ENCODE measurements at places on chromosomes 6 and 20. TPM values are rescaled to one million over a fixed set of nuclear protein-coding genes. Genes with fewer than 3 reads are reported as not detected.

The MAS1 gene
- under 0.01 TPM for total RNA-seq

The OR2J3 gene
- total RNA-seq, result not detected

The LGSN gene
- total RNA-seq, result under 0.01 TPM

The OSER1 gene
- total RNA-seq, result 49.7 TPM

The SGK2 gene
- 0.28 TPM for total RNA-seq

The HS3ST5 gene
- not detected for total RNA-seq

The EPHA7 gene
- 1.3 TPM for total RNA-seq

The CLVS2 gene
- not detected for total RNA-seq

The TMEM217 gene
- total RNA-seq, result 2.5 TPM

The TMEM151B gene
- not detected for total RNA-seq

The LPIN3 gene
- 7.9 TPM for total RNA-seq

The VWA7 gene
- total RNA-seq, result not detected

The UBD gene
- total RNA-seq, result not detected

The BMP2 gene
- 4.8 TPM for total RNA-seq

The FAM162B gene
- total RNA-seq, result 19.9 TPM

The PRKN gene
- 0.58 TPM for total RNA-seq

The OSBPL2 gene
- total RNA-seq, result 31.9 TPM

The FRK gene
- total RNA-seq, result 0.85 TPM

The CEP85L gene
- 18.3 TPM for total RNA-seq

The SLC22A7 gene
- not detected for total RNA-seq

The RBPJL gene
- not detected for total RNA-seq

The KIF13A gene
- total RNA-seq, result 56.2 TPM

The EPPIN gene
- not detected for total RNA-seq

The RAB23 gene
- total RNA-seq, result 33.0 TPM

The PTGIS gene
- 191 TPM for total RNA-seq

The MAPK13 gene
- total RNA-seq, result 26.5 TPM

The GABRR1 gene
- not detected for total RNA-seq

The FARS2 gene
- total RNA-seq, result 27.8 TPM

The ELOVL4 gene
- 6.2 TPM for total RNA-seq

The PTK7 gene
- 47.0 TPM for total RNA-seq

The HCRTR2 gene
- not detected for total RNA-seq

The NKX2-2 gene
- total RNA-seq, result not detected

The DUSP15 gene
- total RNA-seq, result not detected

The TASP1 gene
- 13.5 TPM for total RNA-seq

The RMND1 gene
- total RNA-seq, result 56.9 TPM

The HLA-DRB1 gene
- total RNA-seq, result 3.7 TPM

The MMP24 gene
- 0.56 TPM for total RNA-seq

The DNAH8 gene
- total RNA-seq, result under 0.01 TPM

The DLK2 gene
- 0.28 TPM for total RNA-seq

The MAN1A1 gene
- 120 TPM for total RNA-seq
